Adrenal gland (tissue), 19 donors: ENCODE measurements at places on chromosomes 2 and 18. TPM values are rescaled to one million over a fixed set of nuclear protein-coding genes. Genes with fewer than 3 reads are reported as not detected.

GNLY gene
- 6.7 TPM for polyA plus RNA-seq

DSG4 gene
- polyA plus RNA-seq: not detected

KCNG3 gene
- polyA plus RNA-seq: 0.40 TPM

STK39 gene
- polyA plus RNA-seq: 11.1 TPM

VWC2L gene
- polyA plus RNA-seq: not detected

C2orf80 gene
- not detected for polyA plus RNA-seq

RIT2 gene
- 0.99 TPM for polyA plus RNA-seq

RAX gene
- polyA plus RNA-seq: not detected

SCYGR4 gene
- polyA plus RNA-seq: not detected

CABLES1 gene
- polyA plus RNA-seq: 3.6 TPM

STPG4 gene
- polyA plus RNA-seq: not detected

AQP12B gene
- polyA plus RNA-seq: 0.48 TPM

SERPINB11 gene
- polyA plus RNA-seq: 0.07 TPM

GPBAR1 gene
- polyA plus RNA-seq: 0.11 TPM

PRKAG3 gene
- not detected for polyA plus RNA-seq

IWS1 gene
- polyA plus RNA-seq: 32.9 TPM

SPDYA gene
- 0.13 TPM for polyA plus RNA-seq

TCF4 gene
- polyA plus RNA-seq: 21.9 TPM

HADHB gene
- 69.6 TPM for polyA plus RNA-seq

GPR75 gene
- 2.7 TPM for polyA plus RNA-seq

IL36RN gene
- not detected for polyA plus RNA-seq
